ENCODE measurements at places on chromosomes 6 and 20.
A peak's percentile ranks its signal among the peaks of the same experiment; 100 is the strongest.

DNA sequence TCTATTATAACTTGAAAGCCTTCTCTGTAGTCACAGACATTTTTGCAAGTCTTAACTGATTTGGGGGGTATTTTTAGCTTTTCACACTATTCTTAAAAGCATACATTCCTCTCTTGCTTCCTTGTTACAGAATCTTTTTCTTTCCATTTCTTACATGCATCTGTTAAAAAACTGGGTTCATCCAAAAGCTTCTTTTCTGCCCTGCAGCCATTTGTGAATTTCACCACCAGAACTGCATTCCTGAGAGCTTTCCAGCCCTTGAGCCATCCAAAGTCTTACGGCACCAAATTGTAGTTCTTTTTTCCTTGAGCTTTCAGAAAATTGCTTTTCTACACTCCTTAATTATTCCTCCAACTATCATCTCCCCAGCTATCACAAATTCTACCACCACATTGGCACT is 19.7 kb upstream of the GSTA4 start:
- DNase-seq: peak; percentile 27

DNA sequence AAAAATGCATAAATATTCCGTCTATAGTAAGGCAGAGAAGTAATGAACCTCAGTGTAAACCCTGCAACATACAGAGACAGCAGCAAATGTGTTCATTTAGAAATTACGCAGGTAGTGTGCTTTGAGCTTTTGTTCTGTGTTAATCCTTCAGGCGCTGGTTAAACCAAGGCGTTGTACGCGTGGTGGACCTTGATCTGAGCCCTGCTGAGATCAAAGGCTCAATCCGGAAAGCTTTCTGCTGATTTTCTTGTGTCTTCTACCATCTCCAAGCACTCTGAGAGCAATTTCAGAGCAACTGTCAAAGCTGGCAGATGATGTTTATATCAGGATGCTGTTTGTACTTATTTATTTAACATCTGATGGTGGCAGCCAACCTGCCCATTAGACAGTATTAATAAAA is 382.8 kb downstream of the CDH26 start:
- DNase-seq: no peak

DNA sequence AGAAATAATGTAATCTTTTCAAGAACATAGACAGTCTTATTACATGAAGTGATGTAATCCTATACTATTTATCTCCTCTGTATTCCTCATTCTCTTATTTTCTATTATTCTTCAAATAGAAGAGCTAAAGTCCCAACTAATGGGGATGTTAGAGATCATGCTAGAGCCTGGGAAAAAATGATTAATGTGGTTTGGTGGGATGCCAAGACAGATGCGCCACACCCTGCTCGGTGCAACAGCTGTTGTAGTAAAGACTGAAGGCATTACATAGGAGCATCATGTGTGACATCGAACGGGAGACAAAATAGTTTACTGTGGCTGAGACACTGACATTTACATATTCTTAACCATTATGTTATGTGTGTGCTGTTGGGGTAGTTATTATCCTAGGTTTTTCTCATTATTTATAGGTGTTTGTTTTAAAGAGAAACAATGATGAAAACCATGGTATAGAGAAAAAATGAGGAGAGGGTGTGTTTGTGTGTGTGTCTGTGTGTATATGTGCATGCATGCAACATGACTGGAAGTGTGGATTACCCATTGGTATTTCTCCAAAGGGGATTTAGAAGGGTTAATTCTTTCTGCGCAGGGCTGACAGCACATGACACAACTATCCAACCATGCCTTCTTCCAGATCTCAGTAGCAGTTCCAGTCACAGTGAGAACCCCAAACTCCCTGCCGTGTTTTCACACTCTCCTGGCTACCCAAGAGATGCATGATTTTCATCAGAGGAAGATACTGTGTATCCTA is 155.3 kb downstream of the EYA4 start:
- peak; percentile 38 for DNase-seq

DNA sequence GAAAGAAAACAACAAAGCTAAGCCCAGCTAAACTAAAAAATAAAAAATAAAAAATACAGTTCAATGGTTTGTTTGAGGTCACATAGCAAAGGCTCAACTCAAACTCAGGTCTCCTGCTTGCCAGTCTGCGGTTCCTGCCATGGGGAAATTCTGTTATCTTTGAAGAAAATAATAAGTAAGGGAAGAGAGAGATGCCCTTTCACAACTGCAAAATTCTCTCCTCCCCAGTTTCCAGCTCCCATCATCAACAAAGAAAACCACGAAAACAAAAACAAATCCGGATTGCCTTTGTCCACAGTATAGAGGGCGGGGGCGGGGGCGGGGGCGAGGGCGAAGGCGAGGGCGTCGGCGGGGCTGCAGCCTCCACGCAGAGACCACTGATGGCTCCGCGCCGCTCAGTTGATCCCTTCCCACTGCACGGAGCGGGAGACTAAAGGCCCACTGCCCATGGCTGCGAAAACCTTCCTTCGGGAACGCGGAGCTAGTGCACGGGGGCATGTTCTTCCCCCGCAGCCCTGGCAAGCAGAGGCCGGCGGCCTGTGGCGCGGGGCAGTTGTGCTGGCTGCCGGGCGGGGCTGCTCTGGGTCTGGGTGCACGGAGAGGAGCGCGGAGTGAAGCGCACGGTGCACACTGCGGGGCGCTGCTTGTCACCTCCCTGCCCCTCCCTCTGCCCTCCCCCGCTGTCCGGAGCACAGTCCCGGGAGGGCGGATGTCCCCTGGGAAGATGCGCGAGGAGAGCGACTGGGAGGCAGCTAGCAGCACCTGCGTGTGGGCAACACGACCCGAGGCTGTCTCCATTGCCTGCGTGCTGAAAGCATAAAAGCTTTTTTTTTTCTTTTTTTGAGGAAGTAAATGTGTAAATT is 54.1 kb upstream of the TPD52L1 start:
- peak; percentile 79 for DNase-seq

DNA sequence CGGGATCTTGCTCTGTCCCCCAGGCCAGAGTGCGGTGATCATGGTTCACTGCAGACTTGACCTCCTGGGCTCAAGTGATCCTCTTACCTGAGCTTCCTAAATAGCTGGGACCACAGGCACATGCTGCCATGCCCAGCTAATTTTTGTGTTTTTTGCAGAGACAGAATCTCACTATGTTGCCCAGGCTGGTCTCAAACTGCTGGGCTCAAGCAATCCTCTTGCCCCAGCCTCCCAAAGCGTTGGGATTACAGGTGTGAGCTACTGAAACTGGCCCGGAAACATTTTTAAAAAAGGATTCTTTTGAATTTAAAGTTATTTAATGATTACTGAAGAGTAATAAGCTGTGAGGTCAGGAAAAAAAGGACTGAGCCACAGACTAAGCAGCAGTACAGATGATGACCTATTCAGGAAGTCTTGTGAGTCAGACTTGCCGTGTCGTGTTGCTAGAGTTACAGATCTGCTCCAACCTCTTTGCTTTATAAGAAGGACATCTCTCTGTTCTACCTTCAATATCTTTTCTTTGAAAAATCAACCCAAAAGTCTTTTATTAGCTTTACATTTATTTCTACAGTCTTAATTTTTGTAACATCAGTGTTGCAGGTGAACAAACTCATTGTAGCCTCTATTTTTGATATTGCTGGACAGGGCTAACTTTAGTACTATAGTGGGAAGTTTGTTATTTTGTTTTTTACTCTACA is 108.7 kb downstream of the NCOA3 start:
- peak; percentile 95 for DNase-seq

DNA sequence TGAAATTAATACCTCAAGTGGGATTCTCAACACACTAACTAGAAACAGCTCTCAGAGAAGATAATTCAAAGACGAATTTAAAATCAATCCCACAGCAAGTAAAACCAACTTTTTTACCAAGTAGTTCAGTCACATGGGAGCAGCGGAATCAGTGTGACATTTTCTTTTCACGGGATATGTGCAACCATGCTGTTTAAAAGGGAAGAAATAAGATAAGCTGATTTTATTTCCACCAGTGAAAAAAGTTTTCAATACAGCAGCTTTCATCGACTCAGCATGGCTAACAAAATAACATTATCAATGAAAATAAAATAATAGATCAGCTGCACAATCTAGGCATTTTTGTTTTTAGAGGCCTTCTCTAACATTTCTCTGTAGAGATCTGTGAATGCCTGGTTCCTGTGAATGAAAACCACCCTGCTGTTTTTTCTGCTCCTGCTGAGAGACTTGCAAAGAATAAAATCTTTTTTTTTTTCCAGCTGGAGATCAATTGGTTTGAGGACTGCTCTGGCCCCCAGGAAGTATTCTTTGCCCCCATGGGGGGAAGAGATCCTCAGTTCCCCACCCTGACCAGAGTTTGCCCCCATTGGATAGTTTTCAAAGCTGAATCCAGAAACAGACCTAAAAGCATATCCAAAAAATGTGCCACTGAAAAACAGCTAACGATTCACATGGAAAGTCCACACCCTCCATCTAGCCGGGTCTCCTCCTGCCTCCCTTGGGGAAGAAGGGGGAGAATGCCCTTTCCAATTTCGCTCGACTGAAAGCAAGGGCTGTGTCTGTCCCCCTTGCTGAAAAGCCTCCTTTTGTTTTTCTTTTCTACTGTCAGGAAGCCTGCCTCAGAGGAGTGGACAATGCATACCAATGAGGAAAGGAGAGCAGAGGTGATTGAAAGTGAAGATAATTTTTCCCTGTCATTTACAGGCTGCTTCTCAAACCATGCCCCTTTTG is 317.6 kb downstream of the PRKN start:
- no peak for DNase-seq

DNA sequence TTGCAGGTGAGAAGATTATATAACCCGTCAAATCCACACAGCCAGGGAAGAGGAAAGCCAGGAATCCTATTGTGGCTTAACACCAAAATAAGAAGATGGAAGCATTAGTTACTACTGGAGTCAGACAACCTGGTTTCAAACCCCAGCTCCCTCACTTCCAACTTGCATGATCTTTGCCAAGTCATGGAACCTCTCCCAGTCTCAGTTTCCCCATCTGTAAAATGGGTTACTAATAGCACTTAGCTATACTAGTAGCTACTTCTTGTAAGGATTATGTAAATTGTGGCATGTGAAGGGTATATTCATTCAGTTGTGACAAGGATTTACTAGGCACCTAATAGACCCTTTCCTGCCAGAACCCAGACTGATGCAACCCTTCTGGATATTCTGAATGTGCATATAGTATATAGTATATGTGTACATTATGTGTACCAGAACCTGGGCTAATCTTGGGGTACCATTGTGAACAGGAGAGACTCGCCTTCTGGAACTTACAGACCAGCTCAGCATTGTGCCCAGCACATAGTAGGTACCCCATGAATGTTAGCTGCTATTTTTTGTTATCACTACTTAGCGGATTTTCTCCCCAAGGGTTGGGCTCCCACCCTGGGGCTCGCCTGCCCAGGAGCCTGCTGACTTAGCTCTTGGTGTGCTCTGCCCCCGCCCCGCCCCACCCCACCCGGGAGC is 50.3 kb downstream of the JPH2 start:
- DNase-seq: no peak

GRCh38 chr6:85460154-85460920 is 10.5 kb downstream of the NT5E start:
- DNase-seq: peak; percentile 64

DNA sequence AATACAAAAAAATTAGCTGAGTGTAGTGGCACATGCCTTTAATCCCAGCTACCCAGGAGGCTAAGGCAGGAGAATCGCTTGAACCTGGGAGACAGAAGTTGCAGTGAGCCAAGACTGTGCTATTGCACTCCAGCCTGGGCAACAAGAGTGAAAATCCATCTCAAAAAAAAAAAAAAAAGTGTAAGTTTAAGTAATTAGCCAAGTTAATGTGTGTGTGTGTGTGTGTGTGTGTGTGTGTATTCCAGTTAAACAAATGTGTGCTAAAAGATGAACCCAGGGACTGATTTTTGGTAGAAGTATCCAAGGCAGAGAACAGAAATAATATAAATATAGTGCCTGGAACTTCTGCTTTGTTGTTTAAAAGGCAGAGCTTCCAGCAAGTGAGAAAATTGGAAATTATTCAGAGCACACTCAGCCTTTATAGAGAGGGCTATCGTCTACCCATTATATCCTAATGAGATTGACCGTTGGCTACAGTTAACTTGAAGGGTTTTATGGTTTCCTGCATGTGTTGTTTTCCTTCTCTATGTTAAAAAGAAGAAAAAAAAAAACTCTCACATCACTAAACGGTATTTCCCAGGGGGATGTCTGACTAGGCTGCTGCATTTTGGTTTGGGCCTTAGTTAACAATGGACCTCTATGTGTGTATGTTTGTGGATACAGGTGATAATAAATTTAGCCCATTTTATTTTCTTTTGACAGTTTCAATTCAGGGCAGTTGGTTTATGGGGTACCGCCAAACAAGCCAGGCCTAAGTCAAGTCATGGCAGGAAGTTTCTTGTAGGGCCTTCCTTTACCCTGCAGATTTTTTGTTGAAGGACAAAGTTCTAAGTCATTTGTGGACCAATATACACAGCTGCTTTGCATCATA is 9.8 kb downstream of the SOX4 start:
- no peak for DNase-seq

Data from M059J (cell line).